Retina (tissue), 1 donor: ENCODE measurements at places on chromosomes 3 and 15.

DNA sequence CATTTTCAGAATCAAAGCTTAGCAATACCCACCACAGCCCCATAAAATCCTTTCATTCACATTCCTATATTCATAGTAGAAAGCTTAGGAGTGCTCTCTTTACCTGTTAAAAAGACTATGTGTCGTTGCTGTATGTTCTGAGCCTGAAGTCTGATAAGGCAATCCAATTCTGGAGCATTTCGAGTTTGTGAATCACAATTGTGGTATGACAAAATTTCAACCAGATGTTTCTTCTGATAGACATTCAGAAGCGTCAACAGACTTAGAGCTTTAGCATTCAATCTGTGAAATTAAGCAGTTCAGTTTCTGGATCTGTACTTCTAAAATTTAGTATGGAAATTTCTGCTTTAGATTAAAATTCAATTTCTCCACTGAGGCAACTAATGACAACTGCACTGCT, 58.3 kb downstream of the TASOR start:
- DNase-seq = no peak

DNA sequence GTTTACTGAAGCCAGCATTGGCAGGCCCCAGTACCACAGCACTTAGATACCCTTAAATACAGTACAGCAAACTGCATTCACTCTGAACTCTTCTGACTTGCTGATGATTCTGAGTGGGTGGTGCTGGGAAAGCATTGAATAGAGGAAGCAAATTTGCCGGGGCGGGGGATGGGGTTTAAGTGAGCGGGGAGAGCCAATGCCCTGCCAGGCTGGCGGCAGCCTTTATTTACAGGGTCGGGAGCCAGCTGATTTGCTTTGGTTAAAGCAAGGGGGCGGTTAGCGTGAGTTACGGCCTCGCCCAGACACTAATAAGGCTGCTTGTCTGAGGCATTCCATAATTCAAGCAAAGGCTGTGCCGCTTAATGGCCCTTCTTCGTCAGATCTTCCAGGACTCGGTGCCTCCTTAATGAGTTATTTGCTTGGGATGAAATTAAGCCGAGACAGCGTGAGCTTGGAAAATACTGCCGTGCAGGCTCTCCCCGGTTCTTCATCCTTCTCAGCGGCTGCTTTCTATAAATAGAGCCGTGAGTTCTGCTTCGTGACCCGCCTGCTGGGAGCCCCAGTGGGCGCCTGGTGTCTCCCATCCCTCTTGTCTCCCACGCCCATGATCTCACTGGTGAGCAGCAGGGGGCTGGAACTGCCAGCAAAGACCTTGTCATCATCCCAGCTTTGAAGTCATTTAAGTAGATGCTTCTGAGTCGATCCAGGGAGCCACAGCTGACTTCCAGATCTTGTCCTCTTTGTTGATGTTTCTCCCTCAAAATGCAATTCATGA, 25.8 kb downstream of the SPSB4 start:
- DNase-seq = peak; percentile 84

DNA sequence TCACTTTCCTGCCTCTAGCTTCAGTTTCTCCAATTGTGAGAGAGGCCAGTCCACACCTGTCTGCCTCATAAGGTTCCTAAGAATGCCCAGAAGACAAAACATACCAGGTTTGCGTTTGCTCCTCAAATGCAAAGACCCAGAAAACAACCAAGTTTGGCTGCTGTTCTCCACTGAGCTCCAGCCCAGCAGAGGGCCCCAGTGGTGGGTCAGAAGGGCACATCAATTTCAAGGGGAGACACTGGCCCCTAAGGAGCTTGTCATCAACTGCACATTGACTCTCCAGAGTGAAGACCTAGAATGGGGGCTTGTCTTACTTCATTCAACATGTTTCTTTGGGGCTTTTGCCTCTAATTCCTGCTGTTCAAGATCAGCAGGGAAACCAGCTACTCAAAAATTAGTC, 127.9 kb upstream of the SLC6A11 start:
- DNase-seq = no peak

DNA sequence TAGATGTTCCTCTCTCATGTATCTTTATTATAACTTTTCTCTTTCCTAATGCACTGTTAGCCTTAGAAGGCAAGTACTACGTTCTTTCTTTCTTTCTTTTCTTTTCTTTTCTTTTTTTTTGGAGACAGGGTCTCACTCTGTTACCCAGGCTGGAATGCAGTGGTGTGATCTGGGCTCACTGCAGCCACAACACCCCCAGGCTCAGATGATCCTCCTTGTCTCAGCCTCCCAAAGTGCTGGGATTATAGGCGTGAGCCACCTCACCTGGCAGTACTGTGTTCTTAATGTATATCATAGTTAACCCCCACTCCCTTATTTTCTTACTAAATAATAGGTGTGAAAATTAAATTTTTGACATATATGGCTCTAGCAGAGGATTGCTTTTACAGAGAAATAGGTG, 23.1 kb downstream of the IQGAP1 start:
- no peak for DNase-seq

DNA sequence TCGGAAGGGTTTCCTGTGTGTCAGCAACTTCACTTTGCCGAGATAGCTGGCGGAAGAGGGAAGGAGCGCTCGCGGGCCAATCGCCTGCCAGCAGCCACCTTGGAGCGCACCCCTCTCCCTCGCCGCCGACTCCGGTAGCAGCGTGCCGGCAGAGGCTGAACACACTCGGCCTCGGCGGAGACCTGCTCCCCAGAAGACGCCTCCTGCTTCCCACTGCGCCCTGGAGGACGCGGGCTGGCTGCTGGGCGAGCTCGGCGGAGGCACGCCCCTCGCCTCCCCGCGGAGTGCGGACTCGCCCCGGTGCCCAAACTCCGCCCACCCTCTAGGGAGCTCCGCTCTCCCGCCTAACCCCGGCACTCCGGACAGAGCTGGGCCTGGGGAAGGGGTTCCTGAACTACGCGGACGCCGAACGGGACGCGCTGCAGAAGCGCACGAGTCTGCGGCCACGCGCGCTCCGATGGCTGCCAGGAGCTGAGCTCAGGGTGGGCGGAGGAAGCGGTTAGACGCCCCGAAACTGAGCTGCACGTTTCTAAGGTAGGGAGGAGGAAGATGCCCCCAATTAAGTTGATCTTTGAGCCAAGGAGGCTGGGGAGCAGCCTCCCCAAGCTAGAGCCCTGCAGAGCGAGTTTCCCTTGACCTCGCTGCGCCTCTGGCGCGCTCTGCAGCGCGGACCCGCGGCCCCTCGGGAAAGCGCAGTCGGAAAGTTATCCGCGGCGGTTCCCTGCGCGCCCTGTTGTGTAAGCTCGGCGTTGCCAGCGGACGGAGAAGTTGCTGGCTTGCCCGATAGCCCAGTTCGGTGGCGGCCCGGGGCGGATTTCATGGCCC, at the start of gene P2RY1:
Gene P2RY1 (plus strand): TSS at position 356 of the 825 bp plus-strand sequence. CDS start 652 bp downstream, outside the sequence.
- peak; percentile 96 for DNase-seq

DNA sequence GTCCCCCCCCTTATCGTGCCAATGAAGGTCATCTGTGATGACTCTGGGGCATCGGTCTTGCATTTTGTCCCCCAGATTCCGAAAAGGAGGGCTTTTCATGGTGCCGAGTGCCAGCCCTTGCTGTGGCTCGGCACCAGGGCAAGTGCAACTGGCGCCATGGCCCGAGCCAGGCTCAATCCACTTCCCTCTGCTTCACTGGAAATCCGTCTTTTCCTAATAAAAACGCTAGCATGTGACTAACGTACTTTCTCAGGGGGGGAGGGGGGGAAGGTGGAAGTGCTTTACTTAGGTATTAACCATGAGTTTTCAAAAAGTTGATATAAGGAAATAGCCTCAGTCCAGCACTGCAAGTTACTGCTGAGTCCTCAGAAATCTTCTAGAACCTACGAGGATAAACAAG, 20.5 kb downstream of the TRPM1 start:
- no peak for DNase-seq
